ENCODE measurements at places on chromosomes 16 and 17.

- no peak for DNase-seq
Observed at GRCh38 chr17:51642029-51642428, 381.7 kb downstream of the UTP18 start.

DNA sequence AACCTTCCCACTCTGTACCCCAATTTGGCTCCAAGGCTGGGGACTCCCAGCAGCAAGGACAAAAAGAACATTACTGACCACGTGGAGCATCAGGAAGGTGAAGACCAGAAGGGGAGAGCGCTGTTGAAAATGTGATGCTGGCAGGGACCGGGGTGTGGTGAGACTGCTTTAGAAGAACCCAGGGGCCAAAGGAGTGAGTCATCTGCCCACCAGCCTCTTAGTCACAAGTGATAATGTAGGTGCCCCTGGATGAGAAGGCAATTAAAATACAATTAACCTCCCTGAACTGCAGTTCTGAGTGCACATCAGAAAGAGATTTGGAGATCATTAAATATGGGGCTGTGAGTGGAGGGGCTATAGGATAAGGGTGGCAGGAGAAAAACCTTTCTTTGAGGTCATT is 366.6 kb upstream of the CCL2 start:
- no peak for DNase-seq

- DNase-seq = no peak
Observed at GRCh38 chr17:2418572-2418971, 17.7 kb upstream of the MNT start.

- no peak for DNase-seq
Observed at GRCh38 chr17:44785921-44786320, 27.1 kb downstream of the ADAM11 start.

DNA sequence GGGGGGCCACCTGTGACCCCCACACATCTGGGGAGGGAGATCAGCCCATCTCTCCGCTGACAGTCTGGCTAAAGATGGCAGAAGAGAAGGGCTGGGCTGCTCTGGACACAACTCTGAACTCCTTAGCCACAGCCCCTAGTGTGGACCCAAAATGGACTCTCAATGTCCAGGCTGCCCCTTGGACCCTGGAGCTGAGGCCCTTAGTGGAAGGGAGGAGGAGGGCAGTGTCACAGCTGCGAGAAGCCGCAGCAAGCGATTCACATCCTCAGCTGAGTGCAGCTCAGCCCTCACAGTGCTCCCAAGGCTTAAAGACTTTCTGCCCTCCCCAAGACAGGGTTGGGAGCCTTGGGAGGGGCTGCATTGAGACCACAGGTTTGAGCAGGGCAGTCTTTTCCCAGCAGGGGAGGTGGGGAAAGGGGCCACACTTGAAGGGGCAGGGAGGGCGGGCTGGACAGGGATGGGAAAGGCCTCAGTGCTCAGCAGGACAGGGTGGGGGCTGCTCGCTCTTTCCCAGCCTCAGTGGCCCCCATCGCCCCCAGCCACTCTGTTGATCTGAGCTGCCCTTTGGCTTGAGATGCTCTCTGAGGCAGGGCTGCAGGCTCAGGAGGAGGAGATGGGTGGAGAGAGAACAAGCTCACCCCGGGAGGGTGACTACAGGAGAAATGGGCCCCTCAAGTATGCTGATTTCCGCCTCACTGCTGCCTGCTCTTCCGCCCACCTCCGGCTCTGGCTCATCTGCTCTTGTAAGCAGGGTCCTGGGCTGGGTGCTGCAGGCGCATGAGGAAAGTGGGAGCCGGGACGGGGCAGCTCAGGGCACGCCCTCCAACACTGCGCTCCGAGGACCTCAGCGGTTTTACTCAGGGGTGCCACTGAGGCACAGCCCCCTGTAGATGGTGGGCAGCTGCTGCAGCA is 50.9 kb upstream of the MTSS2 start:
- DNase-seq = no peak
